Activated T-helper 1 cell treated with anti-CD3 and anti-CD28 coated beads, Interleukin-12 subunit alpha, Interleukin-12 subunit beta, Interleukin-2, Interleukin-4 antibody, amounts not matched to agents 30 ng/mL and 10 ng/mL and 1 ng/mL, durations not matched to agents 14 hours and 24 hours and 36 hours (primary cell): ENCODE measurements at places on chromosomes 7 and 10.

DNA sequence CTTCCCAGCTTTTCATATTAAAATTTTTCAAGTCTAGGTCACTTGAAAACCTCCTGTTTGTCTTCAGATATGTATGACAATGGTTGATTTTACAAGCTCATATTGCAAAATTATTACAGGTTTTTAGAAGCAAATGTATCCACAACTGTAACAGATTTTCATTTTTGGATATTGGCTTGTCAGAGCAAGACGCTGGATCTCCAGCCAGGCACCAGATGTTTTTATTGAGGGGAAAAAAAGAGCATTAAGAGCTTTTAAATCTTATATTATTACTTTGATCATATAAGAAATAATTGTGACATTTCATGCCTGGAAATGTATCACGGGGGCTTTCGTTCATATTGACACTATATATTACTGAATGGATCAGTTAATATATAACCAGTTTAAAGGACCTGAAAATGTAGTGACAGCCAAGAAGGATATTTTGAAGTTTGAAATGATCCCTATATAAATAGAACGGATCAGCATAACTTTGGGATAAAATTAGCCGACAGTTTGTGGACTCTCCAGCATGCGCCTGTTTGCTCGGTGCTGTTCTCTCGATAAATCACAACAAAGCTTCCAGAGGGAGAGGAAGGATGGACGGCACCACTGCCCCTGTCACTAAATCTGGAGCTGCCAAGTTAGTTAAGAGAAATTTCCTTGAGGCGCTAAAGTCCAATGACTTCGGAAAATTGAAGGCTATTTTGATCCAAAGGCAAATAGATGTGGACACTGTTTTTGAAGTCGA is at the start of gene ASB4:
TSS of gene ASB4 (plus strand) at position 553 of the 733 bp plus-strand sequence. CDS start at position 582, 29 bp downstream.
- DNase-seq = no peak

DNA sequence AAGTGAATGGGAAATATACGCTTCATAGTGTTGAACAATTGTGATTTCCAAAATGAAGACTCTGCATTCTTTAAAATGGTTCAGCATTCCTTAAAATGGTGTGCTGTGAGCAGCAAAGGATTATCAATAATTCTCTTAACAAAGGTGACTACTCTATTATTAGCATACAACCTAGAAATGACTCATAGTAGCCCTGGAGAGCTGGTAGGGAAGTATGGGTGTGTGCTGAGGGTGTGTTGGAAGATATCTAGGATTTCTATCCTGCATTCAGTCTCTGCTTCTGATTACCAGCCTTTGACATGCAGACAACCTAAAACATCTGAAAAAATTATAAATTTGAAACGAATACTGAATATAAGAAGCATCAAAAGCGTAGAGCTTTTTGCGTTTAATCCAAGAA is 72.5 kb downstream of the SEMA3D start:
- DNase-seq = no peak

DNA sequence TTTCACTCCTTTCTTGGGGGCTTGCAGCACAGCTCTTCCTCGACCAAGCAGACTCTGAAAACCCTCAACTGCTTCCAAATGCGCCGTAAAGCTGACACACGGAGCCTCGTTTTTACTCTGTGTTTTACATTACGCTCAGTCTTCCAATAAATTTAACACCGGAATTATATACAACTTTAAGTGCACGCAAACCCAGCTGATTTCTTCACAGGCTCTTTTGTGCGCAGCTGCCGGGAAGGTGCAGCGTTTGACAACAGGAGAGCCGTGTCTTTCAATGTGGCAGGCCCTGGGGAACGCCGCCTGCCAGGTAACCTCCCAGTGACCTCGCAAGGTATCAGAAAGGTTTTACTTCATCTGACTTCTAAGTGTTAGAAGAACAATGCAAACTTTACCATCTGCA is 35.0 kb downstream of the GFRA1 start:
- DNase-seq = no peak

DNA sequence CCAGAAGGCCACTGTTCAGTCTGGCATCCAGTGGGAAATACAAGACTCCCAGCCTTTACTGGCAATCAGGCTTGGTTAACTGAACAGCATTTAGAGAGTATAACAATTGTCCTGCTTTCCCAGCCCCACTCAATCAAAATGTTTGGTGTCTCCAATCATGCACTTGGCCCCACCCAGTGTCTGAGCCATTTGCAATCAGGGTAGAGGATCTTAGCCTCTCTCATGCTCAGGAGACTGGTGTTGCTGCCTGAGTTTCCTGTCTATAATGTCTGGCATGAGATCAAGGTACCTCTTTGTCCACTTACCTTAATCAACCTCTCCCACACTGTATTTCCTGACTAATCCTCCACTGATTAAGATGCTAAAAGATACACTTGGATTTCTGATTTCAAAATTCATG is 290.2 kb upstream of the GHITM start:
- DNase-seq = no peak

- no peak for DNase-seq
Measured at GRCh38 chr7:81487516-81487915, 282.3 kb downstream of the HGF start.
